ENCODE measurements at places on chromosomes 7 and 10.

GRCh38 chr7:49635800-49636199, 137.6 kb upstream of the VWC2 start:
- no peak for DNase-seq

GRCh38 chr10:55630491-55631056, 730.5 kb downstream of the ZWINT start:
- DNase-seq = peak; percentile 5

DNA sequence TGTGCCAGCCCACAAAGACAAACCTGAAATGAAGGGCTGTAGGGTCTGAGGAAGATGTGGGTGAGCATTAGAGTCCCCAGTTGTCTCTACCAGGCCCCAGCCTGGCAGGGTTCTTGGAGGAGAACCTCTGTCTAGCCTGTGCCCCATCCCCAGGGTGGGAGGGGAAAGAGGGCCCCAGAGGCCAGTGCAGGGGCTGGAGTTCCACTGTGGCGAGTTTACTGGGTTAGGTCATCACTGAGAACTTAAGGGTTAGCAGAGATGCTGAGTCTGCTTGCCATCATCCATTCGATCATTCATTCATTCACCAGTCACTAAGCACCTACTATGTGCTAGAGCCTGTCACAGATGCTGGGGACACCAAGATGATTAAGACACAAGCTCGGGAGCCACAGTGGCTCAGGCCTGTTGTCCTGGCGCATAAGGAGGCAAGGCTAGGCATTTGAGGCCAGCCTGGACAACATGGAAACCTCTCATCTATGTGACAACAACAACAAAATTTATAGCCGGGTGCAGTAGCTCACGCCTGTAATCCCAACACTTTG, 2.6 kb downstream of the ANKRD2 start:
- DNase-seq = no peak

DNA sequence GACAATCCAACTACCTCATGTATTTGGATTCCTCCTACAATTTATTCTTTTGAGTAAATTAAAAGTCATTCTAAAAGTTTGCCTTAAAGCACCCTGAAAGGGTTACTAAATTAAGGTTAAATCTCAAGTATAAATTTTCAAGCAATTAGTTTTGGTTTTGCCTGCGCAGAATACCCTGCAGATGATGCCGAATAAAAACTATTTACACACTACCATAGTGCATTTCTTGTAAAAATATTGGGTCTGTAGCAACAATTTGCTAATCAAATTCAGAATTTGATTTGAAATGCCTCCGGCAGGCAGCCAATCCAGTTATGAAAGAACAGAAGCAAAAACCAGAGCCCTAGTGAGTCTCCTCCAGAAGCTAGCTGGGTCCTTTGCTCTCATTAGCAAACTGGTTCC, 122.2 kb downstream of the TWIST1 start:
- DNase-seq = no peak

GRCh38 chr7:141184532-141185190, 110.8 kb downstream of the TMEM178B start:
- no peak for DNase-seq

DNA sequence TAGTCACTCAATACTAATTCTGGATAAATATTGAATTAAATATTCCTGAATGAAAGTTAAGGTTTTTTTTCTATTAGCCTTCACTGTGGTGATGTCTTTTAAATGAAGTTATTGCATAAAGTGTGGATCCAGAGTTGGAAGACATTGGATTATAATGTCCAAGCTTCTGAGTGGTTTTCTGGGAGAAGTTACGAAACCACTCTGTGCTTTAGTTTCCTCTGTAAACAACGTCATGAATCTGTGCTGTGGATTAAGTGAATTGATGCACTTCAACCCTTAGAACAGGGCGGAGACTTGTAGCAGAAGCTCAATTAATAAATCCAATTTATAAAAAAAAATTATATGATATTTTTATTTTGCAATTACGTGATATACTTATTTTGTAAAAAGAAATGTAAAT, 271.7 kb downstream of the BICC1 start:
- no peak for DNase-seq

DNA sequence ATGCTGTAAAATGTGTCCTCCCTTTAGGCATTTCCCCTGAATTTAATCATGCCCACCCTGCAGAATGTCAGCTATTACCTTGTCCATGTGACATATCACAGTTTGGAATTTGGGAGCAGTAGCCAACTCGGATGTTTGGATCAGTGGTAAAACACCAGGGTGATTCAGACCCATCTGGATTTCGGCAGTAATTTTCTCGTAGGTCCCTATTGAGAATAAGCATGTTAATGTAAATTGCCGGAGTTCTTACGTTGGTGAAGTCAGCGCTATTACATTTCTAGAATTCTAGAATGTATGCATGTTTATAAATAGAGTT, 44.1 kb downstream of the HGF start:
- DNase-seq = no peak

GRCh38 chr7:138907201-138907847, 73.9 kb downstream of the KIAA1549 start:
- no peak for DNase-seq

DNA sequence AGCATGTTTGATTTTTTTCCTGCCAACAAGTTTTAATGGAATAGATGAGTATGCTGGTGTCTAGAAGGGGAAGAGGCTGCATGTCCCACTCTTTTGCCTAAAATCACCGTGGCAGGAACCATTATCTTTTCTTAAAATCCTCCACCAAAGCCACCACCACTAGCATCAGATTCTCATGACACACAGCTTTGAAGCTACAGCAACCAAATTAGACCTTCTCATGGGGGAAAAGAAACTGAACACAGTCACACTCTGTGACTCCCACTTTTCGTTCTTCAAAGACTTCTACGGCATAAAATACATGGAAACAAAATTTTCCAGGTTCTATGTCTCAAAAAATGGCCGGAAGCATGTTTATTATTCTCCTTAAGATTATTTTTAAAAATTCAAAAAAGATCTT, 81.8 kb downstream of the SGMS1 start:
- no peak for DNase-seq

DNA sequence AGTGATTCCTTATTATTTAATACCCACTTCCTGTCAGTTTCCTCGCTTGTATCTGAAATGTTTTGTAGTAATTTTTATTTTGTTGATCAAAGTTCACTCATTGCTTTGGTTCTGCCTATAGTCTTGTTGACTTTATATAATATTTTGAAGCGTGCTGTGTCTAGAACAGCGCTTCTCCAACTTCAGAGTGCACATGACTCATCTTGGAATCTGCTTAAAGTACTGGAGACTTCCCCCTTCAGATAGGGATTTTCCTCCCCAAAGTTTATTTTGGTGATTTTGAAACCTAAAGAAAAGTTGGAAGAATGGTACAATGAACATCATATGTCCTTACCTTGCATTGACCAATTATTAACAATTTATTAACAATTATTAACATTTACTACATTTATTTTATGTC, 5.8 kb downstream of the COMTD1 start:
- DNase-seq = no peak

GRCh38 chr7:135383525-135384175, 126.3 kb downstream of the CNOT4 start:
- DNase-seq = no peak

- no peak for DNase-seq
Measured at GRCh38 chr10:109218207-109218606, 705.1 kb downstream of the XPNPEP1 start.

GRCh38 chr7:77244222-77244934, 44.8 kb upstream of the FGL2 start:
- no peak for DNase-seq

GRCh38 chr7:87032604-87033339, 26.7 kb downstream of the ELAPOR2 start:
- DNase-seq = no peak

- no peak for DNase-seq
Measured at GRCh38 chr7:20647908-20648776, 32.7 kb downstream of the ABCB5 start.

- no peak for DNase-seq
Measured at GRCh38 chr10:85786401-85786899, 580.1 kb downstream of the GRID1 start.

GRCh38 chr10:24793648-24794379, 70.1 kb upstream of the ARHGAP21 start:
- DNase-seq = no peak

Data from pons (tissue), 1 donor.